ENCODE measurements at places on chromosomes 3 and 15.

DNA sequence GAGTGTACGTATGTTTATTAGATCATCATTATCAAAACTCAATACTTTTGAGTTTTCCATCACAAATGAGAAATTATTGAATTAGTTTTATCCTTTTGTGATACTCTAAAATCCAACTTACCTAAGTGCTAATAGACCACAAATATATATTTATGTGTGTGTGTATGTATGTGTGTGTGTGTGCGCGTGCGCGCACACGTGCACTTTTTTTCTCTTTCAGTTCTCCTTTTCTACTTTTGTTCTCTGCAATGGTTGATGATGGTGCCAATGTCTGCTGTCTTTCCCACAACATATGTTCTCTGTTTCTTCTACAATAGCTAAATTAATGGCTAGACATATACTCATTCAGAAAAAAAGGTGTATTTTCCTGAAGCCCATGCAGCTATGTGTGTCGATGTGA is 571.6 kb upstream of the ARPP21 start:
- DNase-seq: no peak

DNA sequence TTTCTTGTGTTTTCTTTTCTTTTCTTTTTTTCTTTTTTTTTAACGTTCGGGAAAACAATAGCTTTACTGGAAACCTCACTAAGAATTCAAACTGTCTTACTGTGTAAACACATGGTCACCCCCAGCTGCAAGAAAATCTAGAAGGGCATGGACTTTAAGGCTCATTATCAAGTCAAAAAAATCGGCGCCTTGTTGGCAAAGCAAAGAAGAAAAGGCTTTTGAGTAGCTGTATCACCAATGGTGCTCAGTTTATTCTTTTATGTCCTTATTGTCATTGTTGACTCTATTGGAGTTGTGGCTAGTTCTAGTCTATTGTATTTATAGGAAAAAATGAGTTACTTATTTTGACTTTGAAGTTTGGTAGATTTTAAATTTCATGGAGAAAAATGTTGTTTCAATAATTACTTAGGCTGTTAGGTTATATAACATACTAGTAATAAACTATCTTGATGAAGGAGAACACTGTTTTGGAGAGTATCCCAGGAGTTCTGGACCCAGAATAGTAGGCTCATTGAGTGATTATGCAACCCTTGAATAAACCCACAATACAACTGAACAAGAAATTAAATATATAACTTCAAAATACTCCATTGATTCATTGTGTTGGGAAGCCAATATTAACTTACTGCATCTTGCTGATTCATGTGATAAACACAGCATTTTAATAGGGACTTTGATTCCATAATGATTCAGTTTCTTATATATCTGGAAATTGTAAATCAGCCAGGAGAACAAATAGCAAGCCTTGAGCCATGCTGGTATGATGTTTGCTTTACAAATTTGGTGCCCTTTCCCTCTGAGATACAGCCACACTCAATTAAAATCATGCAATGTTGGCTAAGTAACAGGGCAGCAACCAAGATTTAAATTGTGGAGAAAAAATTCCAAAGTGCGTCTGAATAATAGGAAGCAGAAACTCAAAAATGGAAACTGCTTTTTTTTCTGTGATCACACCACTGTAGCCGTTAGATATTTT is 27.8 kb upstream of the GOLIM4 start:
- no peak for DNase-seq

- DNase-seq: no peak
Measured at GRCh38 chr3:148208975-148209374, 488.7 kb upstream of the AGTR1 start.

GRCh38 chr3:182713743-182714517 is 79.4 kb upstream of the ATP11B start:
- DNase-seq: peak; percentile 26

- DNase-seq: no peak
Measured at GRCh38 chr3:55655544-55655943, 168.4 kb upstream of the WNT5A start.

GRCh38 chr3:113873293-113873692 is 34.7 kb downstream of the GRAMD1C start:
- no peak for DNase-seq

DNA sequence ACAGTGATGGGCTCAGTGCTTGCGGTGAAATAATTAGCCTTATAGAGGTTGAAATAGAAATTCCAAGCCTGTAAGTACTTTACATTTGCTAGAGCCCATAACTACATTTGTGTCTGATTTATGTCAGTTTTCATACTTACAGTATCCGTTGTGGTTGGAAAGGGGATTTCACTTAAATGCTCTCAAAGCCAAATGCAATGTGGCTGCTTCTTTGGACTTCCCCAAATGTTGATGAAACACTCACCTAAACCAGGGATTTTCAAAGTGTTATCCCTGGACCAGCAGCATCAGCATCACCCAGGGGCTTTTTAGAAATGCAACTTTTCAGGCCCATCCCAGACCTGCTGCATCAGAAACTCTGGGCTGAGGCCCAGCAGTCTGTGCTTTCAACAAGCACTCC is 378.7 kb downstream of the MCTP2 start:
- DNase-seq: peak; percentile 48

DNA sequence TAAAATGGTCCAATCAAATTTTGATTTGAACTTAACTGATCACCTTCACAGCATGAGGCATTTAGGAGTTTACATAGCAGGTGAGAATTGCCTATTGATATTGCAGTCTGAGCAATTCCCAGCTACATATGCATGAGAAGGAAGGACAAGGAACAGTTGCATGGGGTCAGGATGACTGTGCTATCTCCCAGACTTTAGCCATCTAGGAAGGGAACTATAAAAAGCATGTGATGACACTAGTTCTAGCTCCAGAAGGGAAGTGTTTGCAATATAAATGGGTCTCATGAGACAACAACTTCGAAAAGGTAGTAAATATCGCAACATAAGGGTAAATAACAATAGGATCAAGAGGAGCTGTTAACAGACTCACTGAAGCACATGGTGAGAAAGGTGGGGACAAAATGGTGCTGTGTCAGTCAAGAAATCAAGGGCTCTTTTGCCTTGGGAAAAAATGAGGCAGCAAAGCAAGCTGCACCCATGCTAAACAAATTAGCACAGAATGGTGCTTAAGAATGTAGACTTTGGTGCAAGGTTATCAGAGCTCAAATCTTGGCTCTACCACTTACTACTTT is 90.4 kb upstream of the SLC2A2 start:
- no peak for DNase-seq

GRCh38 chr15:100683434-100683833 is 81.0 kb downstream of the ASB7 start:
- DNase-seq: no peak

GRCh38 chr15:82177291-82178010 is 85.1 kb downstream of the EFL1 start:
- DNase-seq: no peak

- DNase-seq: no peak
Measured at GRCh38 chr3:27607370-27607769, 114.8 kb downstream of the EOMES start.

DNA sequence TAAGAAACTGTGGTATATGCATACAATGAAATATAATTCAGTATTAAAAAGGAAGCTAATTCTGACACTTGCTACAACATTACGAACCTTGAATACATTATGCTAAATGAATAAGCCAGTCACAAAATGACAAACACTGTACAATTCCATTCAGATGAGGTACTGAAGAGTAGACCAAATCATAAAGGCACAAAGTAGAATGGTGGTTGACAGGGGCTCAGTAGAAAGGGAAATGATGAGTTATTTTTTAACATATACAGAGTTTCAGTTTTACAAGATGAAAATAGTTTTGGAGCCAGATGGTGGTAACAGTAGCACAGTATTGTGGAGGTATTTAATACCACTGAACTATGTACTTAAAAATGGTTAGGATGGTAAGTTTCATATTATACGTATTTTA is 254.6 kb upstream of the RBMS3 start:
- DNase-seq: no peak

DNA sequence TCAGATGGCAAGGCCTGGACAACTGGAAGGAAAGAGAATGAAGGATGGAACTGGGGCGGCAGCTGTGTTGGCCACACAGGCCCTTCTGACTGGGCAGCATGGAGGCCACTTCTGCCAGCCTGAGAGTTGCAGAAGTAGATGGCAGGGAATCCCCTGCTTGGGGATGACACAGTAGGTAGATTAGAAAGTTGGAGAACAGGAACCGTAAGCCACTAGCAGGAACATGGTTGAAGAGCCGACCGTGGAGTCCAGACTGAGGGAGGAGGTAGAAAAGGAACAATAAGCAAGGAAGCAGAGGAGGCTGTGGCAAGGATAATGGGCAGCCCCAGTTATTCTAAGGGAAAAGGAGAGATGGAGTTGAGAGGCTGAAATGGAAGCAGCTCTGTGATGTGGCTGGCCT is 26.4 kb upstream of the ZNF774 start:
- no peak for DNase-seq

DNA sequence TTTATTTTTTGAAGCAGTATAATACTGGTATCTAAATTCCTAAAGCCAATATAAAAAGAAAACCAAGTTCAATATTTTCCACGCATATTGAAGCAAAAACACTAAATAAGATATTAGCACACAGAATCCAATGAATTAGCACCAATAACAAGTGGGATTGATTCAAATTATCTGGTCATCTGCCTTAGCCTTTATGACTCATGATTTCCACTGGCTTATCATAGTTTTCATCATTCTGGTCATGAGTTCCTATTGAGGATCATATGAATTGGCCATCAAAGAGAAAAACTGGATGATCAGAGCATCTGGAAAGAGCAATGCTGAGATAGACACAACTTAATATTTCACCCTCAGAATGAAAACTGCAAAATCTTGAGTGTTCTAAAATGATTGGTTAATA is 809.9 kb downstream of the MCTP2 start:
- DNase-seq: no peak

- DNase-seq: no peak
Measured at GRCh38 chr15:72758182-72758581, 25.4 kb downstream of the ADPGK start.

DNA sequence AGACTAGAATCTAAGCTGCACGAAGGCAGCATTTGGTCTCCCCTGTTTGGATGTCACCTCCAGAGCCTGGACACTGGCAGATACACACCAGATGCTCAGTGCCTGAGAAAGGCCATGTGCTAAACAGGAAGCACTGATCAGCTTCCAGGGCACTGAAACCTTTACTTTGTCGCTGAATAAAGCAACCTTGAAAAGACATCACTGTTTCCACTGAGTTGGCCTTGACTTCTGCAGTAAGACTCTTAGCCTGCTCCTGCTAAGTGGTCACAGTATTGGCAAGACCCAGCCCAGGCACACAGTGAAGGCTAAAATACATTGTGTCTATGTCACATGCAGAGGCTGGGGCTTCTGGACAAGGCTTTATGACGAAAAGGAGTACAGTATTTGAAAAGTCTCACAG is 104.3 kb upstream of the ICE2 start:
- no peak for DNase-seq

DNA sequence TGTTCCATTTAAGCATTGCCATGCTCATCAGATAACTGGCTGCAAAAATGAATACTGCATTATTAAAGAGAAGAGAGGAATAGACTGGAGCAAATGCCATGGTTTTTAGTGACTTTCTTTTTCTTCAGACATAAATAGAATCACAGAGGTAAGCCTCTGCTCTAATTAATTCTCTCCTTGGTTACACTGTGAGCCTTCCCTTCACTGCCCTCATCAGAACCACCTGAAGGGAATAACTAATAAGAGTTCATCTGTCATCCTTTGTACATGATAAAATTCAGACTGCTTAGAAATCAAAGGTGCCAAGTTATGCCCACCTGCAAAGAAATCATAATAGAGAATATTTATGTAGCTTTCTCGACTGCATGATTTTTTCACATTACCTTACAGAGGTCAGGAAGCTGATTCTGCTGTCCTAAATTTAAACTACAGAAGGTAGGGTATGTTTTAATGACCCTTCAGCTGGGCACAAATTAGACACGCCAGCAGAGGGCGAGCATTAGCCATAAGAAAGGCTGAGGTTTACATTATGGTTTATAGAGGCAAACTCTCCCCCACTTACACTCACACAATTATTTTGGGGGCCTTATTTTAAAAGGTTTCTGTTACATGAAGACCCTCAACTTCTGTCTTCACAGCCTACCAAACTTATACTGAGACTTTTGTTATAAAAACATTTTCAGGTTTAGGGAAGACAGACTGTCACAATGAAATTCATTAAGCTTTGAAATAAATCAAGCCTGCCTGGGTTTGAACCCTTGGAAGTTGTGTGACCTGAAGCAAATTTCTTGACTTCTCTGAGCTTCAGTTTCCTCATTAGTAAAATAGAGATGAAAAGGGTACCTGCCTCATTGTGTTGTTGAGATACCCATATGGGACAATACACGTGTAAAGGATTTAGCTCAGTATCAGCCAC is 15.3 kb upstream of the UNC13C start:
- DNase-seq: no peak

- no peak for DNase-seq
Measured at GRCh38 chr15:45747426-45747825, 112.6 kb downstream of the SQOR start.

GRCh38 chr3:159861369-159861987 is 127.2 kb upstream of the IL12A start:
- DNase-seq: no peak

- DNase-seq: no peak
Measured at GRCh38 chr15:57521503-57521902, 70.2 kb upstream of the MYZAP start.

GRCh38 chr3:136122006-136122405 is 74.1 kb downstream of the MSL2 start:
- no peak for DNase-seq

DNA sequence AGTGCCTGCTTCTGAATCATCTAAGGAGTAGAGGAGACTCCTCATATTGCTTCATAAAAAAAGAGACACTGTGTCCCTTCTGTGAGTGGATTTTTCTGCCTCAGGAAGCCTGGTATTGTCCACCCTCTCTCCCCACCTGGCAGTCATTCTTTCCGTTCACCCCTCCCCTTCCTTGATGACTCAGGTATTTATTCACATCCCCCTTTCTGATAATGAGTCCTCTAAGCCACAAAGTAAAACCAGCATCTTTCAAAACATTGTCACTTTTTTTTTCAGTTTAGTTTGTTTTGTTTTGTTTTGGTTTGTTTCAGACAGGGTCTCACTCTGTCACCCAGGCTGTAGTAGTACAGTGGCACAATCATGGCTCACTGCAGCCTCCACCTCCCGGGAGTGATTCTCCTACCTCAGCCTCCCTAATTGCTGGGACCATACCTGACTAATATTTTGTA is 65.2 kb upstream of the UBE2E1 start:
- DNase-seq: no peak

GRCh38 chr3:151743855-151744254 is 10.1 kb downstream of the AADACL2 start:
- no peak for DNase-seq

DNA sequence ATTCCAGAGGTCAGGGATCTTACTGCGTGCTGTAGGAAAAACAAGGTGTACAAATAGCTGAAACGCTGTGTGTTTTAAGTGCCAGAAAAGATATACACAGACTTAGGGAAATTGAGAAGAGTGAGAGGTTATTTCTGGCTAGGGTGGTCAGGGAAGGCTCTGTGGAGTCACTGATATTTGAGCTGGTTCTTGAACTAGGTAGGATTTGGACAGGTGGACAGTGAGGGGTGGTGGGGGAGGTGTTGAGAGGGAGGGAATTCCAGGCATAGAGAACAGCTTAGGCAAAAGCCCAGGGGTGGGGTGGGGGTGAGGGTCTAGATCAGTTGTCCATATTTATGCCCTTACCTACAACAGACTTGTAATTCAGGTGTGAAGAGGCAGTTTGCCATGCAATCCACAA is 7.0 kb downstream of the SEMA6D start:
- no peak for DNase-seq
